ENCODE measurements at places on chromosomes 13 and 19.

DNA sequence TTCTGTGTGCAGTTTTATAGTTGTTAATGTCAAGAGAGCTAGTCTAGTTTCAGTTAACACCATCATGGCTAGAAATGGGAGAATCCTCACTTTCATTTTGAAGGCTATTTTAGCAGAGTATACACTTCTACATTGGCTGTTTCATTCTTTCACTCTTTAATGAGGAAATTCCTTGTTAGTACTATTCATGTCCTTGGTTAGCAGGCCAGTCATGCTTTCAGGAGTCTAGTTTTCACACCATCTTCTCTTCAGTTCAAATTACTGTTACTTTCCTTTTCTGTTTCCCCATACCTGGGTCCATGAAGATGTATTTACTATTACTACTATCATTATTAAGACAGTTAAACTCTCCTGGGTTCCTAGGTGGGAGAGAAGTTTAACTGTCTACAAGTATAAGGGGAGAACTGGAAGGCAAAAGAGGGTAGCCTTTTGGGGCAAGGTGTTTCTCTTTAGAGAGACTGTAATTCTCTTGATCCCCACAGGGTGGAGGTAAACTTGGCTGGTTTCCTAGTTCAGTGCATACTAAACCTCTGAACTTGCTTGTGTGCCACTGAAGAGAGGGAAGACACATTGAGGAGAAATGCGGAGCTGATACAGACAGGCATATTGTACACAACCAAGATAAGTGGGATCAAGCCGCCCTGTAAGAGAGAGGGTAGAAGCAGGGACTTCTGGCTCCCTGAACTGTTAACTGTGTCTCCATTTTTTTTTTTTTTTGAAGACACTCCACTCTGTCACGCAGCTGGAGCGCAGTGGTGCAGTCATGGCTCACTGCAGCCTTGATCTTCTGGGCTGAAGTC lies 41.3 kb upstream of the IGFL4 start:
- DNase-seq, result peak; percentile 2

GRCh38 chr13:44934724-44935123 lies 54.5 kb downstream of the NUFIP1 start:
- no peak for DNase-seq

DNA sequence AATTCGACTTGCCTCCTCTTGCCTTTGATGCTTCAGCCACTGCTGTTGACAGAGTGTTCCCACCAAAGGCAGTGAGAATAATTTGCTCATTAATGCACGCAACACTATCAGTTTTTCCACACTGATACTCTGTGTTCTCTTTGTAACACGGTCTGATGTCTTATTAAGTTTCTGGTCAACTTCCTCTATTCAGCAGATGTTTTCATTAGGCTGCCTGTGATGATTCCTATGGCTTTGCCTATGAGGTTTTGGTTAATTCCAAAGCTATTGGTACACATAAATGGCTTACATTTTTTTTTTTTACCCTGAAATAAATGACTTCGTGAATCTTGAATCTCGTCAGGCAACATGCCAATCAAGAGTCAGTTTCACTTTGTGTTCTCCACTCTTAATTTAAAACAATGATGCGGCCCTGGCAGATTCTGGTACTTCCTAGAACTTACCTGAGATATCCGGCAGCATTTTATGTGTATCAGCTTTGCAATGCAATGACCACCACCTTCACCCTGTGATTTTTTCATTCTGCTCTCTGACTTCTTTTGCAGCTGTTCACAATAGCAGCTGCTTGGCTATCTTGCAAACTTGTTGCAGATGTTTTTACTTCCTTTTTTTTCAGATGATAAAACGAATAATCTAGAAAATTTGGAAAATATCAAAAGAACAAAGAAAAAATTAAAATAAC lies 27.5 kb upstream of the KL start:
- no peak for DNase-seq

DNA sequence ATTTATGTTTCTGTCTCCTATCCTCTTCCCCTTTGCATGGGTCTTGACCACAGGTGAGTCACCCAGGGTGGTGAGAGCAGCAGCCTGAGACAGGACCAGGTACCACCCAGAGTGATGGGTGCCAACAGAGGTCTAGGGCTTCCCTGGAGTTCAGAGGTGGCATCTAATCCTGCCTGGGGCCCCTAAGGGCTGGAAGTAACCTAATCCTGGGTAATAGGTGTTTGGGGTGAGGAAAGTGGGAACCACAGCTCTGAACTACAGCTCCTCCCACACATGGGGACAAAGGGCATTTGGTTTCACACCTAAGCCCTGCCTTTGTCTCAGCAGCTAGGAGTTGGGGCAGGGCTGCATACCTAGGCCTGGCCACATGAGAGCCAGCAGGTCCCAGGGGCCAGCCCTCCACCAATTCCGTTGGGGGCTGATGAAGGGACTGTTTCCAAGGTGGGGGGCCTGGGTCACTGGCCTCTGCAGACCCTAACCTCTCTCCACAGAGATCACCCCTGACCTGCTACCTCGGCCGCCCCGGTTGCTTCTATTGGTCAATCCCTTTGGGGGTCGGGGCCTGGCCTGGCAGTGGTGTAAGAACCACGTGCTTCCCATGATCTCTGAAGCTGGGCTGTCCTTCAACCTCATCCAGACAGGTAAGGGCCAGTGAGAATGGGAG lies 8.0 kb downstream of the SPHK2 start:
- no peak for DNase-seq

GRCh38 chr13:102198418-102199311 lies 203.2 kb downstream of the FGF14 start:
- DNase-seq, result no peak

- no peak for DNase-seq
Measured at GRCh38 chr13:27858046-27858445, 61.8 kb upstream of the PDX1 start.

DNA sequence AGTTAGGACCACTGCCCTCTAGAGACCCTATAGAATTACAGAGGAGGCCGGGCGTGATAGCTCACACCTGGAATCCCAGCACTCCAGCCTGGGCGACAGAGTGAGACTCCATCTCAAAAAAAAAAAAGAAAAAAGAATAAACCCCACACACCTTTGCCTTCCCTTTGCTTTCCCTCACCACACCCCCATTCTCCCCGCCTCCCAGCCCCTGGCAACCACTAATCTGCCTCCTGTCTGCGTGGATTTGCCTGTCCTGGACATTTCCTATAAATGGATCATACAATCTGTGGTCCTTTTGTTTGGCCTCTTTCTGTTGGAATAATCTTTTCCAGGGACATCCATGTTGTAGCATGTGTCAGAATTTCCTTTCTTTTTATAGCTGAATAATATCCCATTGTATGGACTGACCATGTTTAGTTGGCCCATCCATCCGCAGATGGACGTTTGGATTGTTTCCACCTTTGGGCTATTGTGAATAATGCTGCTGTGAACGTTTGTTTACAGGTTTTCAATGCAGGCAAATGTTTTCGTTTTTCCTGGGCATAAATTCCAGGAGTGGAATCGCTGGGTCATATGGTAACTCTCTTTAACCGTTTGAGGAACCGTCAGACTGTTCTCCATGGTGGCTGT lies 15.3 kb downstream of the NACC1 start:
- no peak for DNase-seq
